GM03348 (cell line): ENCODE measurements at places on chromosomes 6 and 20.
A peak's percentile ranks its signal among the peaks of the same experiment; 100 is the strongest.

GRCh38 chr6:157760589-157761330, 62.3 kb upstream of the SNX9 start:
- DNase-seq: peak; percentile 83

- DNase-seq: no peak
Measured at GRCh38 chr6:37556881-37557644, 57.4 kb upstream of the CCDC167 start.

- no peak for DNase-seq
Measured at GRCh38 chr6:55239099-55239498, 64.8 kb downstream of the HCRTR2 start.

DNA sequence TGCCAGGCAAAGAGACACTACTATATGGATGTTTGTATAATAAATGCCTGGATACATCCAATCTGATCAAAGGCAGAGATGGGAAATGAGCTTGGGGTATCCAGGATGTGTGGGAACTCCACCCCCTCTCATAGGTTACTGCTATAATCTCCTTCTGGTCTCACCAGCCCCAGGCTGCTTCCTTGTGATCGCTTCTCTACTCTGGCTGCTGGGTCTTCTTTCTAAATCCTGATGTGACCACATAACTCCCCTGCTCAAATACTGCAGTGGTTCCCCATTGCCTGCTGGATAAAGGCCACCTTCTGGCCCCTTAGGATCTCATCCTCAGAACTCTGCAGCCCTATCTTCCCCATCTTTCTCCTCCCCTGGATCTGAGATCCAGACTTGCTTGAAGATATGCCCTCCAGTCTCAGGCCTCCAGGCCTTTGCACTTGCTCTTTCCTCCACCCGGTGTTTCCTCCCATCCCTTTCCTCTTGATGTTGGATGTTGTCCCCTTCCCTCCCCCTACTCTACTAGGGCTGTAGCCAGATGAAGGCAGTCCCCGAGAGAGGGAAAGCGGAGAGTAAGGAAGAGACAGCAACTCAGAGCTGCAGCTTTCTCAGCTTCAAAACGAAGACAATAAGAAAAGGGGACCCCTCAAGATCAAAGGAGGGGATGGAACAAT, 828 bp upstream of the XKR7 start:
- DNase-seq: no peak

DNA sequence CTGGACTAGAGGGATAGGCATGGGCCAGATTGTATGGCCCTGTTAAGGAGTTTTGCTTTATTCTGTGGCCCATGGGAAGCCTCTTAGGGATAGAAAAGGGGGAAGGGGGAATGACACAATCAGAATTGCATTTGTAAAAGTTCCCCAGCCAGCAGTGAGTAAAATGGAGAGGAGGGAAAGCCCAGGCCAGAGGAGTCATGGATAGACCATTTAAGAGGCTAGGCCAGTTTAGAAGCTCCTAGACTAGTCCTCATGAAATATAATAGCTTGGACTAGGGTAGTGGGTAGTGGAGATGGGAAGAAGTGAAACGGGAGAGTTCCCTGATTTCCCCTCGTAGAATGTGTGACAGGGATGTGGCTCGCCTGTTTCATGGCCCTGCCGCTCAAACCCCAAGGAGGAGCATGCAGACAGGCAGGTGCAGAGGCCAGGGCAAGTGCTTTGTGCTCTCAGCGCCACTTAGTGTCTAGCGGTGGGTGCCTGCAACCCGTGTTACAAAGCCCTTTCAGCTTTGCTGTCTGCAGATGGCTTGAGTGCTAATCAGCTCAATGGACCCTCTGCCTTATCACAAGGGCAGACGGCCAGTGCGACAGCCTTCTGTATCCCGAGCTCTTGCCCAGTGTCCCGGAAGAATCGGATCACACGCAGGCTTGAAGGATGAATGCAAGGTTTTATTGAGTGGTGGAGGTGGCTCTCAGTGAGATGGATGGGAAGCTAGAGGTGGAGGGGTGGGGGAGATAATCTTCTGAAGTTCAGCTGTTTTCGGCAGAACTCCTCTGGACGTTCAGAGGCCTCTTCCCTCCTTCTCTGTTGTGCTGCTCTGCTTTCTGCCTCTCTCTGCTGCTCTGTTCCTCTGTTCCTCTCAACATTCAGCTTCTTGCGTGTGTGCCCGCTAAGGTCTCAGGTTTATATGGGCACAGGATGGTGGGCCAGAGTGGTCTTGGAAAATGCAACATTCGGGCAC, 141.1 kb downstream of the CEP57L1 start:
- DNase-seq: no peak

DNA sequence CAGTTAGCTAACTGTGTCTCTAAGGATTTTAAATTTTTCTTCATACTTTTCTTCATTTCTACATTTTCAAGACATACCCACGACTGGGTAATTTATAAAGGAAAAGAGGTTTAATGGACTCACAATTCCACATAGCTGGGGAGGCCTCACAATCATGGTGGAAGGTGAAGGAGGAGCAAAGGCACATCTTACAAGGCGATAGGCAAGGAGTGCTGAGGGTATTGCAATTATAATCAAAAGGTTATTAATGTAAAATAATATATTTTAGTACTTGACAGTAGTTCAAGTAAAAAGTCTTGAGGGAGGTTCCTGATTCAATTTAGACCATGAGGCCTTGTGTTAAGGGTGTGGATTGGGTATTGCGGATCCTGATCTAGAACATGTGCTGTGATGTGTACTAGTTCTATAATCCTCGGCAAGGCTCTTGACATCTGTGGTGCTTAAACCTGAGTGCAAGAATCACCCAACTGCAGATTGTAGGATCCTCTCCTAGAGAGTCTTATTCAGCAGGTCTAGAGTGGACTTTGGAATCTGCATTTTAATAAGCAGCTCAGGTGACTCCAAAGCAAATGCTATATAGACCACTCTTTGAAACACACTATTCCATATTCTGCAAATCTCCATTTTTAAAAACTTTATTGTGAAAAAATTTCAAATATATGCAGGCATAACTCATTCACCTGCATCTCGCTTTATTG, 7.2 kb upstream of the ABCC10 start:
- no peak for DNase-seq

- DNase-seq: no peak
Measured at GRCh38 chr20:48467622-48468021, 360.2 kb downstream of the PREX1 start.

GRCh38 chr20:10134176-10134575, 84.5 kb upstream of the SNAP25 start:
- no peak for DNase-seq

GRCh38 chr20:57532104-57532503, 7.2 kb upstream of the CTCFL start:
- no peak for DNase-seq

DNA sequence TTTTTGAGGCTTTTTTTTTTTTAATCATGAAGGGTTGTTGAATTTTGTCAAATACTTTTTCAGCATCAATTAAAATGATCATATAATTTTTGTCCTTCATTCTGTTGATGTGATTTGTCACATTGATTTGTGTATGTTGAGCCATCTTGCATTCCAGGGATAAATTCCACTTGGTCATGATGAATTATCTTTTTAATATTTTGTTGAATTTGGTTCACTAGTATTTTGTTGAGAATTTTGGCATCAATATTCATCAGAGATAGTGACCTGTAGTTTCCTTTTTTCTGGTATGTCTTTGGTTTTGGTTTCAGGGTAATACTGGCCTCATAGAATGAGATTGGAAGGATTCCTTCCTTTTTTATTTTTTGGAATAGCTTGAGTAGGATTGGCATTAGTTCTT, 221.9 kb upstream of the ZNF217 start:
- DNase-seq: no peak

- DNase-seq: peak; percentile 12
Measured at GRCh38 chr20:4469910-4470309, 251.8 kb upstream of the PRND start.

DNA sequence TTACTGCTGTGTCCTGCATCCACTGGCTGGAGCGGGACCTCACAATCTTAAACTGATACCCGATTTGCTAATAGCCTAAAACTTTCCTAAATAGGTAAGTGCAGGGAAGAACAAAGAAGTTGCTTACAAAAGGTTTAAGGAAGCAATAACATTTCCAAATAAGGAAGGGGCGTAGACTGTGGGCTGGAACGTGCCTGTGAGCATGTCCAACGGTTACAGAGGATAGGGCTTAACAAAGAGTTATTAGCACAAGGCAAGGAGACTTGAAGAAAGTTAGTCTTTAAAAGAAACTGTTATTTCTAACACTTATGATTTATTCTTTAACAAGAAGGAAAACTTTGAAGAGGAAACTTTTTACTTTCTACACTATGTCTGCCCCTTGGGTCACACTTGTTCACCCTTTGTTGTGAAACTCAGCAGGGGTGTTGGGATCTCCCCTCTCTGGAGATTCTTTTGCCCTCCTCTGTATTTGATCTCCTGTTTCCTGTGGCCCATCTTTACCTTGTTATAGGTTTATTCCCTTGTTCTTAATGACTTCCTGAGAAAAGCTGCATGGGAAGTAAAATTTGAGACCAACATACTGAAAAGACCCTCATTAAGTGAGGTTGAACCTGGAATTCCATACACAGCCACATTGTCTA, 28.7 kb downstream of the KAT14 start:
- DNase-seq: no peak

GRCh38 chr6:98941319-98941718, 6.4 kb downstream of the FBXL4 start:
- no peak for DNase-seq

DNA sequence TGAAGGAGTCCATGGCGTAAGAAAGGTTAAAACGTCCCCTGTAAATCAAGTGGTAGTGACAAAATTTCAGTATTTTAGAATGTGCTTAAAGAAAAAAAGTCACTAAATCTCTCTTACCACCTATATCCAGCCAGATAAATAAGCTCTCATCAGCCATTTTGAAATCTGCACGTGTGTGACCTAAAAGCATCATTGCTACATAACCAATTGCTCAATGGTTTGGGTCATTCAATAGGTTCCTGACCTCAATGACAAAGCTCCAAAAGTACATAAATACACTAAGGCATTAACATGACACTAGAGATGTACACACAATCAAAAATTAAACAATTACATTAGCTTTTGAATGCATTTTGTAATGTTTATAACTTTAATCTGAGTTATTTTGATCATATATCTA, 272.4 kb downstream of the GMDS start:
- DNase-seq: no peak

DNA sequence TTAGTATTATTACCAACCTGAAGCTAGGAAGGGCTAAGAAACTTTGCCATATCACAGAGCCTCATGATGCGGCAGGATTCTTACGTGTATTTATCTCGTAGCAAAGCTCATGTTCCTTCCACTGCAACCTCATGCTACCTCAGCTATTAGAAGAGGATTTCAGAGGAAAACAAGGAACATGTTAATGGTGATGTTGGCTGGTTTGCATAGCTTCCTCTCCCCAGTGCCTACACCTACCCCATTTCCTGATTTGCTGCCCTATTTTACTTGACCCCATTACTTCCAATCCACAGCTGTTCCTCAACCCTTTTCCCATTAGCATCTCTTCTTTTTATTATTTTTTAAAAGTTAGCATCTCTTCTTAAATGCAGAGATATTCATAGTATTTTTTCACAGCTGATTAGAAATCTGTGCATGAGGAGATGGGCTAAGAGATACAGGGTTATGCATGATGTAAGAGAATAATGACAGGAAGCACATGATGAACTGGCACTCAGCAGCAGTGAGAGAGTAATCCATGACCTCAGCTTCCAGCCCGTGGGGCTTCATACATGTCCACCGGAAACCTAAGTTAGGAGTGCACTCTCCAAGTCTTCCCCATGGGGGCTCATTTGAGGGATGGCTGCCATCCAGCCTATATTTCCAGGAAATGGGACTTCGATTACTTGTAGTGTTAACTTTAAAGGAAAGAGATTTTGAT, 106.1 kb upstream of the ASF1A start:
- peak; percentile 25 for DNase-seq

- DNase-seq: peak; percentile 71
Measured at GRCh38 chr6:9515633-9516606, 899.0 kb downstream of the TFAP2A start.

DNA sequence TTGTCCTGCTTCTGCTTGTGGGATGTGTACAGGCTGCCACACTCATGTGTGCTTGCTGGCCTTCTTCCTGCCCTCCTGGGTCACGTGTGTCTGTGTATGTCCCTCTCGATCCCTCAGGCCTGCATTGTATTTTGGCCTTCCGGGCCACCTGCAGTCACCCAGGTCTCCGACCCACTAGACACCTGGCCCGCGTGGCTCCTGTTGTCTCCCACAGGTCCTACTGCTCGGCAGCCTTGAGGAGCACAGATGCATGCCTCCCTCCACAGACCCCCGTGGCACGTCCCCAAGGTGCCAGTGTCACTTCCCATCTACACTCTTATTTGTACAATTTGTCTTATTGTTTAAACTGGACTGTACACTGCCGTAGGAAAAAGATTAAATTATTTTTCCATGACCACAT, 43.1 kb downstream of the FOXC1 start:
- DNase-seq: no peak

DNA sequence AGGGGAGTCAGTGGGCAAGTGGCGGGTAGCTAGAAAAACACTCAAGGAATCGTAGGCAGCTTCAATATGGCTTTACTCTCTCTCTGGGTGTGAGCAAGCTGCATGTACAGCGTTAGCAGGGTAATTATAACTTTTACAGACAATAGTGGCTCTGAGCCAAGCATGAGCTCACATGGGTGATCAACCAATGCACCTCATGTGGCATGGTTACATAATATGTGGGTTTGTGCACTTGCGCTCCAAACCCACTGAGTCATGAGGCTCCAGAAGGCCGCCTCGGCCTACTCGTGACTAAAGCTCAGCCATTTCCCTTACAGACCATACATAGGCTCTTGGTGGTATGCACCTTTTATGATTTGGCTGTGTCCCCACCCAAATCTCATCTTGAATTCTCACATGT, 78.4 kb upstream of the FBXL4 start:
- no peak for DNase-seq

DNA sequence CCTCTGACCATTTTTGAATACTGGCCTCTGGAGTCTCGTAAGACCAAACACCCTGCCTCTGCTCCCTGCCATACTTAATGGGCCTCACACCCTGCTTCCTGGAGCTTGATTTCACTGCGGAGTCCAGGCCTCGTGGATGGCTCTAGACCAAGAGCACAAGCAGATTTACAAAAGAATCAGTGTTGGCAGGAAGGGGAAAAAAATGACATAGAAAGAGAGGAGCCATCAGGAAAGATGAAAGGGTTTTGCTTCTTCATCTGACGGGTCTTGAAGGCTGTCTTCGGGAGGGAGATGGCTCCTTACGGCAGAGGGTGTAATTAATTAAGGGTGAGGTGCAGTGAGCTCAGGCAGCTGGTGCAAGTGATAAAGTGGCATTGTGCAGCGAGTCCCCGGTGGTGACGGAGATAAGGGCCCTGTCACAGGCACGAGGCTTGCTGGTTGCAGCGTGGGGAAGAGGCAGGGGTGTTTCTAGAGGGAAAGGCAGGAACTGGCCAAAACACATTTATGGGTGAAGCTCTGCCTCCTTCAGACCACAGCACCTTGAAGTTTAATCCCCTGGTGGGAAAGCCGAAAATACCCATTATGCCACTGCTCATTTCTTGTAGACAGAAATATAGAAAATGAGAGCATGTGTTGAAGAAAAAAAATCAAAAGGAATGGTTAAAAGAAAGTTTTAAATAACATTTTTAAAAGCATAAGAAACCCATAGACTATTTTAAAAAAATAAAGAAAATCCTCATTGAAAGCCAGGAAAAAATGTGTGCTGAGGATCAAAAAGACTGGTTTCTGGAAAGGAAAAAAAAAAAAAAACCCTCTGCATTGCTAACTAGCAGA, 128.6 kb upstream of the LRFN2 start:
- no peak for DNase-seq
